Naive thymus-derived CD4-positive, alpha-beta T cell (primary cell): ENCODE measurements at places on chromosomes 4 and X. TPM values are rescaled to one million over a fixed set of nuclear protein-coding genes. Genes with fewer than 3 reads are reported as not detected.

REST gene
- total RNA-seq = 55.7 and 58.2 TPM in 2 replicates

FAM241A gene
- total RNA-seq = 1.8 and 2.0 TPM in 2 replicates

KLF8 gene
- total RNA-seq = 0.54 TPM

GPR143 gene
- not detected for total RNA-seq

ESX1 gene
- total RNA-seq = not detected in 2 replicates

DNA sequence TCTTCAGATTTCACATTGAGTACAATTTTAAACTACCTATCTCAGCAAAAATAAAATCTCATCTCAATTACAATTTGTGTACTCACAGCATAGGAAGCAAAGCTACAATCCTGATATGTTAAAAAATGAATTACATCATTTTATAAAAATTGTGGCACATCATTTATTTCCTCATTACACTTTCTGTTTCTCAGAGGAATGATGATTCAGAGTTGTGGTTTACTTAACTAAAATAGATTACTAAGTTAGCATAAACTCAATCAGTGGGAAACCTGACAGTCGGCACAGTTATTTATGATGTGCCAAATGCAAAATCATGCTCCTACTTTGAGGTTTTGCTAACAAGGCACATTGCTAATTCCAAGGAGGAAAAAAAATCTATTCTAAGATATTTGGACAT, 325.0 kb downstream of the FBXO8 start:
- no peak for DNase-seq

GRCh38 chr4:188296331-188296730, 157.1 kb downstream of the TRIML1 start:
- DNase-seq = no peak

DNA sequence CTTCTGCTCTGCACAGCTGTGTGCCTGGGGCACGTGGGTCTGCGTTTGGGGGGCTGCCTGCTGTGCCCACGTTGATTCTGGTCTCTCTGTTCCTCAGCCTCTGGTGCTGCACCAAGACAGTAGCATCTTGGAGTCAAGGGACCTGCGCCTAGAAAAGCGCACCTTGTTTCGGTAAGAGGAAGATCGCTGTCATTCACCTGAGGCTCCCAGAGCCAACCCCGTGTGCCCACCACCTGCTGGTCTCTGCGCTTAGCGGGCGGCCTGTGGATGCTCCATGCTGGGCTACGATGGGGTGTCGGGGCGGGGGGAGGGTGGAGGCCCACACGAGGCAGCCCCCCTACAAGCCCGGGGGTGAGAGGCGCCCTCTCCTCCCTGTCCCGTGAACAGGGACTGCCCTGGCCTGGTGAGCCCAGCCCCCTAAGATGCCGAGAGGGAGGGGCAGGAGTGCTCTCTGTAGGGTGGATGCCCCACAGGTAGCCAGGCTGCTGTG, 18.9 kb upstream of the HGFAC start:
- no peak for DNase-seq

GRCh38 chrX:115030625-115031024, 13.2 kb upstream of the IL13RA2 start:
- DNase-seq = no peak

GRCh38 chrX:69504626-69505612, 793 bp downstream of the NALF2 start:
- DNase-seq = no peak

DNA sequence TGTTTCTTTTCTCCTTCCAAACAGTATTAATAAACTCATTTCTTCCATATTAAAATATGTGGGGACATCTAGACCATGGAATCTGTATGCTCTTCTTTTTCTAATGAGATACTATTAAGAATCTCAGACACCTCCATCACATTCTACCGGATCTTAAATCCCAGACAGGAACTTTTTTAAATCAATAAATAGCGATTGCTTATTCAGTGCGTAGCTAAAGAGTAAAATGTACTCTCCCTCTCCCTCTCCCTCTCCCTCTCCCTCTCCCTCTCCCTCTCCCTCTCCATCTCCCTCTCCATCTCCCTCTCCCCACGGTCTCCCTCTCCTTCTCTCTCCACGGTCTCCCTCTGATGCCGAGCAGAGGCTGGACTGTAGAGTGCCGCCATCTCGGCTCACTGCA, 297.0 kb downstream of the HNRNPD start:
- no peak for DNase-seq

- DNase-seq = no peak
Measured at GRCh38 chrX:1717373-1717772, 102.5 kb downstream of the ASMT start.

GRCh38 chr4:86506591-86506990, 87.5 kb upstream of the PTPN13 start:
- DNase-seq = no peak
